Nephron progenitor cell (in vitro differentiated cells): ENCODE measurements at places on chromosomes 3 and 15.
A peak's percentile ranks its signal among the peaks of the same experiment; 100 is the strongest.

DNA sequence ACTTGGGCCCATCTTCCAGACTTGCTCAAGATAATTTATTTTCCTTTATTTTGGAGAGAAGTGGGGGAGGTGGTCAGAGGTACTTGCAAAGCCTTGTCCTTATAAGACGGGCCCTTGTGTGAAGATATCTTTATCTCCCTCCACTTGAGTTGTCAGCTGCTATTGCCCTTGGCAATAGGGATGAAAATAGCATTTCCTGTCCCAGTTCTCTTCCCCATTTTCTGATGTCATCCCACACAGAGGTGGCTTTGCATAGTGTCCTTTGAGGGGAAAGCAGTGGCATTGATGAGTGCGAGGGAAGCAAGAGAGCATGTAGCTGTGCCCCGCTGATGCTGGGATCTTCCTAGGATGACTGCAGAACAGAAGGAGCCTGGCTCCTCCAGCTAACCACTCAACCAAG lies 41.9 kb upstream of the TUBGCP5 start:
- peaks cover 3% of the 10 kb centered on the region for H3K27me3 ChIP-seq
- DNase-seq = no peak
- H3K36me3 ChIP-seq = no peaks in the 10 kb centered on the region

- H3K4me1 ChIP-seq = peaks cover 98% of the 10 kb centered on the region
- H3K27me3 ChIP-seq = peaks cover 18% of the 10 kb centered on the region
- no peak overlapping the region for H3K27ac ChIP-seq
- H3K4me3 ChIP-seq = no peak overlapping the region
- no peak for DNase-seq
These were observed 6.9 kb downstream of the PLXND1 start for GRCh38 chr3:129599607-129600006.

- no peak for DNase-seq
- no peak overlapping the region for H3K27ac ChIP-seq
- H3K4me3 ChIP-seq = no peak overlapping the region
- H3K27me3 ChIP-seq = peaks cover 8% of the 10 kb centered on the region
These were observed 158.8 kb downstream of the CLSTN2 start for GRCh38 chr3:140093742-140094141.

GRCh38 chr3:32817558-32818228 lies at the start of gene TRIM71:
Gene TRIM71, plus strand, starts transcription at chr3:32817997. Its CDS starts 84 bp downstream, at chr3:32818081.
- H3K4me1 ChIP-seq = peaks cover 71% of the 10 kb centered on the region
- peaks cover 8% of the 10 kb centered on the region for H3K36me3 ChIP-seq
- peak within 1 kb of the TSS; percentile 97 for H3K4me3 ChIP-seq
- peak; percentile 47 for DNase-seq

- no peak for DNase-seq
- H3K27me3 ChIP-seq = no peaks in the 10 kb centered on the region
- peaks cover 32% of the 10 kb centered on the region for H3K4me1 ChIP-seq
- no peak overlapping the region for H3K27ac ChIP-seq
- H3K36me3 ChIP-seq = no peaks in the 10 kb centered on the region
- H3K4me3 ChIP-seq = no peak overlapping the region
These were observed 57.6 kb downstream of the SIDT1 start for GRCh38 chr3:113589971-113590370.

DNA sequence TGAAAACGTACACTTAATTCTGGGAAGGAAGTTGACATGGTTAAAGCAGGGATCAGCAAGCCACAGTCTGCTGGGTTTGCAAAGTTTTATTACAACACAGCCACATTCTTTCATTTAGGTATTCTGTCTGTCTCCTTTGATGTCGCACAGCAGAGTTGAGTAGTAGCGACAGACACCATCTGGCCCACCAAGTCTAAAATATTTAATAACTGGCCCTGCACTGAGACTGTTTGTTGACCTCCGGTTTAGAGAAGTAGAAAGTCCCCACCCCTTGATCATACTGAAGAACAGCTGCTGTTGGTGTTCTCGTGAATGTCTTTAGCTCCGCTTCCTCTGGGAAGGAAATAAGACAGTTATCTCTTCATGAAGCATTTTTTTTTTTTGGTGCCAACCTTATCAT lies 66.2 kb downstream of the MCTP2 start:
- no peak for DNase-seq
- peaks cover 17% of the 10 kb centered on the region for H3K4me1 ChIP-seq
- H3K27me3 ChIP-seq = peaks cover 3% of the 10 kb centered on the region

DNA sequence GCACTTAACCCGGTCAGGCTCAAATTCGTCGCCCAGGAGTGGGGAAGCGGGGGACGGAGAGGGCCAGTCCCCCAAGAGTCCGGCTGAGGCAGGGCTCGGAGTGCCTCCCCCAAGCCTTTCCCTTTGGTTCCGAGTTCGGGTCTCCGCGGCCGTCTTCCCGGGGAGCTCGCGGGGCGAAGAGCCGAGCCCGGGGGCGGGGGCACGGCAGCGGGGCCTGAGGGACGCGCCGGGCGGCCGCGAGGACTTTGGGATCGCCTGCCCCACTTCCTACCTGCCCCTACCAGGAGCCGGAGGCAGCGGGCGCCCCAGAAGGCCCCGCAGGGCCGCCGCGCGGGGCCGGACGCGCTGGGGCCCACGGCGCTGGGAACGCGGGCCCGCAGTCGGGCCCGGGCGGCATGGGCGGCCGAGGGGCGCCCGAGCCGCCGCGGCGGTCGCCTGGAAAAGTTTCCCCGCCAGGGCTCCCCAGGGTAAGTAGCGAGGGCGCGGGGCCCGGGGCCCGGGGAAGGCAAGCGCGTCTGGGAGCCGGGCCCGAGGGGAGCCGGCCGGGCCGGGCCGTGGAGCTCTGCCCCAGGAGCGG lies 2.8 kb downstream of the FURIN start:
- peak overlapping the region; percentile 87 for H3K4me3 ChIP-seq
- peaks cover 79% of the 10 kb centered on the region for H3K4me1 ChIP-seq
- peaks cover 3% of the 10 kb centered on the region for H3K27me3 ChIP-seq
- no peaks in the 10 kb centered on the region for H3K36me3 ChIP-seq

DNA sequence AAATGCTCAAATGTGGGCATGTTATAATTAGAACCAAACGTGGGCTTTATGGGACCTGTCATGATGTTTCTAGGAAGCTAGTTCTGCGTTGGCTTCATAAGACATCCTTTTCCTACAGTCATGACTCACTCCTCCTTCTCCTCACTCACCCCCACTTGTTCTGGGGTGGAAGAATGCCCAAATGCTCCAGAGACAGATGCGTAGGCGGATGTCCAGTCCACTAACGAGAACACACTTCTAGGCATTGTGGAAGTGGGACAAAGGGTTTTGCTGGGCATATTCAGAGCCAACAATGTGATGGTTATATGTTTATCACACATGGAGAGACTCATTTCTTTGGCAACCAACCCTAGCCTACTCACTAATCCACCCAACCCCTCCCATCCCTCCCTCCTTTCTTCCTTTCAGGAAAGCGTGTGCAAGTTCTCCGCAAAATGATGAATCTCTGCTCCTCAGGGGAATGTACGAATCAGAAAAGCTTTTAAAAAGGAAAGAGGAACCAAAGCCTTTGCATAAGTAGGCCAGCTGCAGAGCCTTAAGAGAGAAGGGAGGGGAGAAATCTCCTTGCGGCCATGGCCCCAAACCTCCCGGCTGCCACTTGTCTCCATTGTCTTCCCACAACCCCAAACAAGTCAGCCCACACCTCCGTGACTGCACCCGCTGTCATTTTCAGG lies 123.0 kb upstream of the SPRED1 start:
- H3K4me3 ChIP-seq = no peak overlapping the region
- no peak for DNase-seq
- no peak overlapping the region for H3K27ac ChIP-seq
- H3K4me1 ChIP-seq = peaks cover 31% of the 10 kb centered on the region
- no peaks in the 10 kb centered on the region for H3K27me3 ChIP-seq
